CD4-positive, alpha-beta T cell treated with Interferon alpha-2 for 1 hour (primary cell): ENCODE measurements at places on chromosomes 16 and 17.

DNA sequence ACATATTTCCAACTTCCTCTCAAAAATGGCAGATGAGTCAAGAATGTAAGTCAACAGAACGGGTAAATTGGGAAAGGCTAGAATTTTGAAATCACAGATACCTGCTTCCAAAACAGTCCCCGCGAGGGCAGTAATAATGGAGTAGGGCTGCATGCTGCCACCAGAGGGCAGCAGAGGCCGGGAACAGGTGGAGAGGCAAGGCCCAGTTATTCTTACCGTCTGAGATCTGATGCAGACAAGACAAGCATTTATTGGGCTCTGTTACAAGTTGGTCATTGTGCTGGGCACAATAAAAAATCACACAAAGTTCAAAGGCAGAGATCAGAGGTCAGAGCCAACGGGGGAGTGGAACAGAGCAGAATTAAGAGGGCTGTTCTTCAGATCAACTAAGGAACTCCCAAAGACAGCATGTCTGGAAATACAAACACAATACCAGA is 8.8 kb upstream of the MLKL start:
- peak; percentile 86 for DNase-seq

DNA sequence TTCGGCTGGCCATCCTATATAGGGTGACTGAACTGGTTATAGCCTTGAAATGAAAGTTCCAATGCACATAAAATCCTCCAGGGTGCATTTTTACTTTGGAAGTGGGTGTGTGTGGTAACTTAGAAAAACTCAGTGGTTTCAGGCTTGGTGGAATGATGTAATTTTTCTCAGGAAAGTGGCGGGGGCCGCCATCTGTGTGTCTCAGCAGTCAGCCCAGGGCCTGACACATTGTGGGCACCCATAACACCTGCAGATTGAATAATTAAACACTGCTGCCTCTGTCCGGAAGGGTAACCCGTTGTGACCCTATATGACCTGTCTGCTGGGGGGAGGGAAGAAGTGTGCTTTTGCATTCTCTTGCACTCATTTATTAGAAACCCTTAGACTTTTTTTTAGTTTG is 2.2 kb upstream of the PDP2 start:
- no peak for DNase-seq

DNA sequence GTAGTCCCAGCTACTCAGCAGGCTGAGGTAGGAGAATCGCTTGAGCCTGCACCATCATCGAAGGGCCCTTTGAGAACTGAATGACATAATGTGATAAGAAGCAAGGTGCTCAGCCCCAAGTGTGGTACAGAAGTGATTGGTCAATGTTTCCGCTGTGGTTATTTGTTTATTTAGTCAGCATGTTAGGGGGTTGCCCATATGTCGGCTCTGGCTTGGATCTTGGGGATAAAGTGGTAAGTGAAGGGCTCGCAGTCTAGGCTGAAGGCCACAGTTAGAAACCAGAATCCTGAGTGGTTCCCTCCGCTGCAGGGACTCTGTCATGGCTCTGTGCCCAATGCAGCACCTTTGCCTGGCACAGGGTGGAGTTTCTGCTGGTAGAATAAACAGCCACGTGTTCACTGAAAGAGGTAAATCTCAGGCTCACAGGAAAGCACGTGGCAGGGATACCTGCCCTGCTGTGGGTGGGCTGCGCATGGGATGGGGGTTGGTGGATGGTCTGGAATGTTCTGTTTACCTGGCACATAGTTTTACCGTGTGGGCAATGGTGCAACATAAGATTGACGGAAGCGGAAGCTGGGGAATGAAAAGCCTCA is 35.4 kb downstream of the SYT17 start:
- DNase-seq: no peak

GRCh38 chr17:2179615-2180295 is 123.8 kb downstream of the SMG6 start:
- no peak for DNase-seq

DNA sequence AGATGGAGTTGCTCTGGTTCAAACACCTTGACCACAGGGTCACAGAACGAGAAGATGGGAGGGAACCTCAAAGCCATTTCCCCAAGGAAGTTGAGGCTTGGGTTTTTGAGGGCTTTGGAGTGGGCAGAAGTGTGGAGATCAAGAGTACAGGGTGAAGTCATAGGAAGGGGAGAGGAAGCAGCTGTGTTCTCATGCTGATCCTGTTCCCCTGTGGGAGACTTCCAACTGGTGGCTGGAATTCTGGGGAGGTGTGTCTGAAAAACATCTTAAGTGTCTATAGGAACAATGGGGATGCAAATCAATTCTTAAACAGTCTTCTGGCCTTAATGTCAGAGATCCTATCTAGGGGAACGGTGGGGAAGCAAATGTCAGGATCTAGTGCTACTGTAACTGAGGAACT is 38.8 kb upstream of the HSBP1 start:
- no peak for DNase-seq

- peak; percentile 94 for DNase-seq
Observed at GRCh38 chr17:47733047-47733673, at the start of gene TBX21. Gene TBX21, plus strand, starts transcription at chr17:47733236. Its CDS starts 219 bp downstream, at chr17:47733455.

DNA sequence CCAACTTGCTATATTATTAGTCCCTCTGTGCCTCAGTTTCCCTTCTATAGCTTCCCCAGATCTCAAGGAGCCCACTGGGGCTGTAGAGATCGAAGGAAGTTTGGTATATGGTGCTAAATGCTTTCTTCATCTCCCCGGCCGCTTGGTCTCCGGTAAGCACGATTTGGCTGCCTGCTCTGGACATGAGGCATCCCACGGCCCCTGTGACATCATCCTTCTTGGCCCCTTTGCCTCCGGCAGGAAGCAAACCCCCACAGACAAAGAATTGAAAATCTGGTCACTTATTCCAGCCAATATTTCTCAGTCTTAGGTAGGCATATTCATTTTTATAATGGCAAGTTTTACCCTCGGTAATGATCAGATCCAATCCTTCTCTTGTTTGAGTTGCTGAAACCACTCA is 65.8 kb downstream of the WSCD1 start:
- no peak for DNase-seq

DNA sequence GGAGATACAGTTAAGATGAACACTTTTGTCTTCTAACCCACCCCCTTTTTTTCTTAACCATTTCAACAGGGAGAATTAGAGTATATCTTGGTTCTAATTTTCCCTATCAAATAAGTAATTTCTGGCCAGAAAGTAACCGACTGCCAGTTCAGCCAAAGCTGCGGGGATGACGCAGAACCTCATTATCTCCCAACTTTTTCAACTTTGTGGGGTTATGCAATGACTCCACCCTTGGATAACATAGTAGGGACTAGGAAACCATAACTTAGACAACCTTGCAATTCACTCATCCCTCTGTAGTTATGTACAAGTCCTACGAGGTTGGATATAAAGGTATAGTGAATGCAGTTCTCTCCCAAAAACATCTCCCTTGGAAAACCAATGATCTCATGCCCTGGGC is 184.0 kb downstream of the ZNF18 start:
- DNase-seq: no peak

GRCh38 chr17:41367426-41368075 is 2.1 kb downstream of the KRT33B start:
- no peak for DNase-seq

- DNase-seq: no peak
Observed at GRCh38 chr17:18262111-18262510, 1.6 kb downstream of the MIEF2 start.

DNA sequence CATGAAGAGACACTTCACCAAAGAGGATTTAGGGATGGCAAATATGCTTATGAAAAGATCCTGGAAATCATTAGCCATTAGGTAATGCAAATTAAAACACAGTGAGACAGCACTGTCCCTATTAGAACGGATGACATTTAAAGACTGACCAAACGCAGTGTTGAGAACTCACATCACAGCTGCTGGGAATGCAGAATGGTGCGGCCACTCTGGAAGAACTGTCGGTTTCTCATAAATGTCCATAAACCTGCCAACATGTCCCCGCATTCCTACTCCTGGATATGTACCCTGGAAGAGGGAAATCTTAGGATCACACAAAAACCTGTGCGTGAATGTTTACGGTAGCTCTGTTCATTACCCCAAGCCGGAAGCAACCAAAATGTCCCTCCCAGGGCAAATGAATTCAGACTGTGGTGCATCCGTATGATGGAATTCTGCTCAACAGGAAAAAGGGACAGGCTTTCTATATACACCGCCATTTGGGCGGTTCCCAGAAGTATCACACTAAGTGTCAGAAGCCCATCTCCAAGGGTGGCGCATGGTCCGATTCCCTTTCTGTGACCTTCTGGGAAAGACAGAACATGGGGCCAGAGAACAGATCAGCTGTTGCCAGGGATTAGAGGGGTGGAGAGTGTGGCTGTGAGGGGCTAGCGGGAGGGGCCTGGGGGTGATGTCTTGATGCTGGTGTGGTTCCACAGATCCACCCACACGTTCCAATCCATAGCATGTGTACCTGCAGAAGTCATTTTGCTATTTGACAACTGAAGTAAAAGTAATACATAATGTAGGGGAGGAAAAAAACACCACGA is 197.2 kb upstream of the CHMP6 start:
- no peak for DNase-seq

DNA sequence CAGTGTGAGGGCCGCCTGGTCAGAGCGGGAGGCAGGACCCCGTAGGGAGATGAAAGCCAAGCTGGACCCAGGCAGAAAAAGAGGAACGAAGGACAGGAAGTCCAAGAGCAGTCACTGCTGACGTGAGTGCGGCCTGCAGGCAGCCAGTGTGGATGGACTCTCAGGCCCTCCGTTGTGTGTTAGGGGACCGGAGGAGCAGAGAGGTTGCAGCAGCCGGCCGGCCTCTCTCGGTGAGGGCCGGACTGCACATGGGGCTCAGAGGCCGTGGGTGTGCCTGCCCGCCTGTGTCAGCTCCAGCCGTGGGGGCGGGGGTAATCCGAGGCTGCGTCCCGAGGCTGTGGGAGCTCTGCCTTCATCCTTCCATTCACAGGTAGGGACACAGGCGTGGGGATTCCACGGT is 67.4 kb downstream of the JPH3 start:
- no peak for DNase-seq

DNA sequence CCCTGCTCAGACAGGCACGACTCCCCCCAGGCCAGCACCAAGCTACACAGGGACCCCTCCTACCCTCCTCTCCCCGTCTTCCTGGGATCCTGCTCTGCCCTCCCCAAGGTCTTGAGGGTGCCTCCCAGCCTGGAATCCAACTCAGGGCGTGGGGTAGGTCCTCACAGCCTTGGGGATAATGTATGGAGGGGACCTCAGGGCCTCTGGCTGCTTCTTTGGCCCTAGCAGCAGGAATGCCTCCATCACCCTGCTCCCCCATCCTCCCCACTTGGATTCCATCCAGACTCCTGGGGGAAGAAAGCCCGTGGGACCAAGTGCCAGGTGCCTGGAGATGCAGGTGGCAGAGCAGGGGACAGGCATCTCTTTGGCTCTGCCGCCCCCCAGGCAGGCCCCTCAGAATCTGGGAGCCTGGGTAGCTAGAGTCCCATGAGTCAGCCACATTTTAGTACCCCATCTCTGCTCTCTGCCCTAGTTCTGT is 10.7 kb upstream of the STAC2 start:
- DNase-seq: no peak

GRCh38 chr17:49914096-49914490 is 54.9 kb upstream of the DLX4 start:
- no peak for DNase-seq

DNA sequence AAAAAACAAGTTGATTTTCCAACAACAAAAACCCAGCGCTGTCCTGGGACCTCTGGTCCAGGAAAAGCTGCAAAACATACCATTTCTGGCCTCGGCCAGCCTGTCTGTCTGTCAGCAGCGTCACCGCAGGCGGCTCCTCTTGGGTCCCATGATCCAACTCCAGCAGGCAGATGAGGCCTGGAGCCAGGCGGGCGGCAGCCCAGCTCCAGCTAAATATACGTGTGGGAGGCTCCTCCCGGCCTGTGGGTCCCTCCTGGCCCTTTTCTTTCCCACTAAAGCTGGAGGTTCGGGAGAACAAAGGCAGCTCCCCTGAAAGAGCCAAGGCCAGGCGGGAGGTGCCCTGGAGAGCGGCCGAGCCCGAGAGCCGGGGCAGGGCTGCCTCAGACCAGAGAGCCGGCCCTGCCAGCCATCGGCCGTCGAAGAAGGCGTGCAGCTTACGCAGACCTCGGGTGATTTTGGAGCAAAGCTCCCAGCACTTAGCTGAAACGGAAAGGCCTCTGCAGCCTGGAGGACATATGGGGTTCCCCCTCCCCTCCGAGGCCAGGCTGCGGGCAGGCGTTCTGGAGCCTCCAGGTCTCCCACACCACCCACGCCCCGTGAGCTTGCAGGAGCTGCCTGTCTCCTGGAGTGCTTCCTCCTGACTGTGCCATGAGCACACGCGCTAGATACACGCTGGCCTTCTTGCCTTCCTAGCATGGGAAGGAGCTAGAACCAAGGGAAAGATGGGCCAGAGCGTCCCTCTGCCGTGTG is 19.9 kb upstream of the JPH3 start:
- DNase-seq: no peak

DNA sequence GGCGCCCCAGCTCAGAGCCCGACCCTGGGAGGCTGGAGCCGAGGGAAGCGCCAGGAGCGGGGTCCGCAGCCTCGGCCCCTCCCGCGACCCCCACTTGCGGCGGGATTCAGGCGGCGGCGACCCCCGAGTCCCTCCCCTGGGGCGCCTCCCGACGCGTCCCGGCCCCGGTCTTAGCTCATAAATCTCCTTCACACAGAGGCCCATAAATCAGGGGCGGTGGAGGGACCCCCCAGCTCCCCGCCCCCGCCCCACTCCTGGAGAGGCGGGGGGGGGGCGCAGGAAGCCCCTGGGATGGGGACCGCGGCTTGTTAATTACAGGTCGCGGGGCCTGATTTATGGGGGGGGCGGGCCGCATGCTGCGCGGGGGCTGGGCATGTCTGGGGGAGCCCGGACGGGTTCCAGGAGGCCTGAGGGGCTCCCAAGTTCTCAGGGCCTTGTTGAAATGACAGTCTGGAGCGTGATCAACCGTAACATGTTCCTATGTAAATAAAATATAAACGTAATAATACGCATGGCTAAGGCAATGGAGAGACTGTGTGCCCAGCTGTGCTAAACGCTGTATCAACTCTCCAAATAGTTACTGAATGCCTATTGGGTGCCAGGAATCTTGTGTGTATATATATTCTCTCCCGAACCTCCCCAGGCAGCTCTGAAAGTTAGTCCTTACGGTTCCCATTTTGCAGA is 10.0 kb upstream of the BHLHA9 start:
- no peak for DNase-seq

DNA sequence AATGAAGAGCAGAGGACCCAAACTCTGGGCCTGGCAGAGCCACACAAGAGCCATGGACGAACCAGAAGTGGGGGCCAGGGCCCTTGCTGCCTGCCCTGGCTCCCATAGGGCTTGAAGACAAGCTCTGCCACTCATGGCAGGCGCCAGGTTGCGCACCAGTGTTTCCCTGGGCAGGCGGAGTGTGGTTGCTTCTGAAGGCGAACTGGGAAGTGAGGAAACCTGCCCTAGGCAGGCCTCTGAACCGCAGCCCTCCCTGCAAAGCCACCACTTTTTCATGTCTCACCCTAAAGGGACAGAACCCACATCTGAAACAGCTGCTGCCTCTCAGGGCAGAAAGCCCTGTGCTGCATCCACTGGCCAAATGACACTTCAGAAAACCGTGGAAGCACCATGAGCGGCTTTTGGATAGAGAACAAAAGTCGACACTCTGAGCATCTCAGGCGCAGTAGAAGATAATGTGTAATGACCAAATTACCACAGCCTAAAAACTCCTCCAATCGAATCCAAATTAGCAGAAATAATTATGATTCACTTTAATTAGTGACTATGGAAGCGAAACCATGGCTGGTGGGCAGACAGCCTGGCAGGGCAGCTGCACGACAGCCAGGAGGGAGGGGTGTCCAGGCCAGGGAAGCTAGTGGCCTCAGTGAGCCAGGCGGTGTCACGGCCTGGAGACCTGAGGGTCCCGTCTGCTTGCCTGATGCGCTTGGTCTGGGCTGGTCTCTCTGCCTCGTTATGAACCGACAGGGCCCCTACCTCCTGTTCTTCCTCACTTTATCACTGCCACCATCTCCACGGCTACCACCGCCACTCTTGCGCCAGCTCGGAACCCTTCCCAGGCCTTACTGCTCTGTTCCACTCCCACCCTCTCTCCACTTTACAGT is 59.1 kb downstream of the PRMT7 start:
- peak; percentile 20 for DNase-seq
